CD4-positive, alpha-beta T cell (primary cell): ENCODE measurements at places on chromosomes 5 and 9.

GRCh38 chr5:40960037-40960436, 50.7 kb downstream of the C7 start:
- DNase-seq = no peak

GRCh38 chr5:146548781-146549449, 32.9 kb upstream of the GPR151 start:
- DNase-seq = no peak

GRCh38 chr5:123873846-123874245, 361.9 kb downstream of the CSNK1G3 start:
- no peak for DNase-seq

- DNase-seq = no peak
Observed at GRCh38 chr9:123863164-123863855, 66.6 kb downstream of the DENND1A start.

DNA sequence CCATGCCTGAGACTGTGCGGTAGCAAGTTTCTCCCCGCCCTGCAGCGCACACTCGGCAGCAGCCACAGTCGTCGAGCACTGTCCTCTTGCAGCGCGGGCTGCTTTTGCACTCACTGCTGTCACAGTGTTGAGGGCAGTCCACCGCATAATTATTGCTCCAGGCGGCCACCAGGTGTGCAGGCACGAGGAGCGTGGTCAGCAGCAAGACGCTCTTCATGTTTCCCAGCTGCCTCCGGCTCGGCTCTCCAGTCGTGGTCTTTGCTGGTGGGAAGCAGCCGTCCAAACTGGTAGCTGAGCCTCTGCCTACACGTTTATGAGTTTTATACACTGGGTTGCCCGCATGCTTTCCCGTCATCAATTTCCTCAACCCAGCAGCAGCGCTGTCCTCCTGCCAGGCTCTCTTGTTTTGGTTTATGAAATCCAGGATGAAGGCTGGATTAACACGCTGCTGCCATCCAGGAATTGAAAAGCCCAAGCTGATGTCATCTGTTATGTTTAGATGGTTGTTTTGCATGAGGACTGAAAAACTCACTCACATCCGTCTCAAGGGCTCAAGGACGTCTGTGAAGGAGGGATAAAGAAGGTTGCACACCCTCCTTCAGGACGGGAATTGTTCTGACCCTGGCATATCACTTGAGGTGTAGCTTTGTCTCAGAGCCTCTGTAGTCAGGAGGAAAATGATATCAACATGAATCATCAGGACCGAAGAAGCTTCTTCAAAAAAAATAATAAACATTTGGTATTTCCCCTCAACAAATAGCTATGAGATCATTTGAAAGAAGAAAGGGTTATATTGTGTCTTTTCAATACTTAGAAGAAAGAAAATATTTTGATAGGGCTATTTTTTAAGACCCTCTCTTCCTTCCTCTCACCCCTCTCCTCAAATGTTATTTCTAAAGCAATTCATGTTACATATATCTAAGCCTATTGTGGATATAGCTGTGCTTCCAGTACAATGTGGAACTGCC, at the start of gene ESM1:
TSS of gene ESM1 (minus strand) at position 293 of the 968 bp plus-strand sequence. CDS start at position 217, 76 bp downstream.
- DNase-seq = no peak

GRCh38 chr5:145975001-145975360, 38.6 kb downstream of the SH3RF2 start:
- DNase-seq = no peak

DNA sequence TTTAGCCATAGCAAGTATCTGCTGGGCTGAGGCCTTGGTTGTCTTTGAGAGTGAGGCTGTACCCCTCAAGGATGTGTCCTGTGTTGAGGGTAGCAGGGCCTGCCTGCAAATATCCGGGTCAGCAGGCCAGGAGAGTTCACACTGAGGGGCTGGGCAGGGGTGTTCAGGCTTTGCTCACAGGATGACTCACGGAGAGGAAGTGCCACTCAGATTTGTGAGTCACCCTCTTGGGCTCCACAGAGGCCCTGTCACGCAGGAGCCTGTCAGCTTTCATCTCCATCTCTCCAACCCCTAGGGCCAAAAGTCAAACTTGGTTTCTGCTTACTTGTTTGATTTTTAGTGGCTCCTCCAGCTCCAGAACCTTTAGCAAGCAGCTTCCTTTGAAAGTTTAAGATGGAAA, 211.5 kb downstream of the SEC61B start:
- DNase-seq = peak; percentile 27

DNA sequence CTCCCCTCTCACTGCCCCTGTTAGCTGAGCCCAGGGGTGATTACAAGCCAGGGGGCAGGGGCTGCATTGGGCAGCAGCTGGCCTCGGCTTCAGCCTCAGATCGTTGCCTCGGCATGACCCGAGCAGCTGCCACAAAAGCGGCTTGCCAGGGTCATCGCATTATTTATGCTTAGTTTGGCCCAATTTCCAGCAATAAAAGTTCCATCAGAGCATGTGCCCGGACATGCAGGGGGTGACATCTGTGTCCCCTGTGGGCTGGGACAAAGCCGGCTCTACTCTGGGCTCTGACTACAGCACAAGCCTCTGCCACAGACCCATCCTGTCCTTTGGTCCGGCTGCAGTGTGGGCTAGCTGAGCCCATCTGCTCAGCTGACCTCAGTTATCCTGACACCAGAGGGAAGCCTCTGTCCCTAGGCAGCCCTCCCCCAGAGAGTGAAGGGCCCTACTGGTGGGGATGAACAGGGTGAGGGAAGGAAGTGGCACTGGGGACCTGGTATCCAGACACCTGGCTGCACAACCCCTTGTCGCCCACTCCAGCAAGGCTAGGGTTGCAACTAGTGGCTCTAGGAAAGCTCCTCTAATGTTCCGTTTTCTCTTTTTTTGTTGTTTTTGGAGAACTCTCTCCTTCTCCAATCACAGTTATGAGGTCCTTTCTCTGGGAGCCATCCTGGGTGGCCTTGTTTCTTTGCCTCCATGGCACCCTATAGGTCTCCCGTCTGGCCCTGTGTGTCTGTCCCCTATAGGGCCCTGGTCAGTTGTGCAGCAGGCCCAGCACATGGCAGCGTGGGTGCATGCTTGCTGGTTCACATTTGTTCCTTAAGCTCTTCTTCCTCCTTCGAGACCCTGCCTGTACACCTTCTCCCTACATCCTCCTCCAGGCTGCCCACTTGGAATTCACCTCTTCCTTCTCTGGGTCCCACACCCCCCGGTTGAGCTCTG, 13.3 kb upstream of the GADD45G start:
- no peak for DNase-seq

- DNase-seq = no peak
Observed at GRCh38 chr9:68919661-68920060, 94.3 kb downstream of the PRKACG start.

- DNase-seq = no peak
Observed at GRCh38 chr5:176497852-176498251, 39.4 kb downstream of the RNF44 start.
